ENCODE measurements at places on chromosomes 1 and 21. TPM values are rescaled to one million over a fixed set of nuclear protein-coding genes. Genes with fewer than 3 reads are reported as not detected.
A peak's percentile ranks its signal among the peaks of the same experiment; 100 is the strongest.

- H3K4me3 ChIP-seq = peak overlapping the region; percentile 87
- no peaks in the 10 kb centered on the region for H3K27me3 ChIP-seq
- peaks cover 56% of the 10 kb centered on the region for H3K4me1 ChIP-seq
- no peaks in the 10 kb centered on the region for H3K36me3 ChIP-seq
- peak; percentile 91 for DNase-seq
Measured at GRCh38 chr1:203629507-203630082, 3.0 kb downstream of the ATP2B4 start.

DNA sequence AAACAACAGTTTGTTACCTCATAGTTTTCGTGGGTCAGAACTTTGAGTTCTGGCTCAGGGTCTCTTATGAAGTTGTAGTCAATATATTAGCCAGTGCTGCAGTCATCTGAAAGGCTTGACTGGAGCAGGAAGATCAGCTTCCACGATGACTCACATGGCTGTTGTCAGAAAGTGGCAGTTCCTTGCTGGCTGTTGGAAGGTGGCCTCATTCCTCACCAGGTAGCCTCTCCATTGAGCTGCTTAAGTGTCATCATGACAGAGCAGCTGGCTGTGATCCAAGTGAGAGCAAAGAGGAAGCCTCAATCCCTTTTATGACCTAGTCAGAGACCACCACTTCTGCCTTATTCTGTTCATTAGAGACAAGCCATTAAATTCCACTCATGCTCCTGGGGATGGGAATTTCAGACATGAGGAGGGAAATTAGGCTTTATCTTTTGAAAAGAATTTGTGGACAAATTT, 5.6 kb downstream of the OSBPL9 start:
- H3K36me3 ChIP-seq = no peaks in the 10 kb centered on the region
- no peaks in the 10 kb centered on the region for H3K27me3 ChIP-seq

GRCh38 chr1:7646981-7647901, 123.9 kb upstream of the VAMP3 start:
- peak; percentile 84 for DNase-seq
- peaks cover 13% of the 10 kb centered on the region for H3K4me1 ChIP-seq
- peaks cover 4% of the 10 kb centered on the region for H3K27me3 ChIP-seq
- H3K36me3 ChIP-seq = no peaks in the 10 kb centered on the region

GRCh38 chr1:53305650-53306049, 22.2 kb downstream of the LRP8 start:
- no peak overlapping the region for H3K4me3 ChIP-seq
- H3K36me3 ChIP-seq = no peaks in the 10 kb centered on the region
- H3K27ac ChIP-seq = no peak overlapping the region
- DNase-seq = no peak

SLC45A1 gene
- total RNA-seq = 4.8 TPM

DNA sequence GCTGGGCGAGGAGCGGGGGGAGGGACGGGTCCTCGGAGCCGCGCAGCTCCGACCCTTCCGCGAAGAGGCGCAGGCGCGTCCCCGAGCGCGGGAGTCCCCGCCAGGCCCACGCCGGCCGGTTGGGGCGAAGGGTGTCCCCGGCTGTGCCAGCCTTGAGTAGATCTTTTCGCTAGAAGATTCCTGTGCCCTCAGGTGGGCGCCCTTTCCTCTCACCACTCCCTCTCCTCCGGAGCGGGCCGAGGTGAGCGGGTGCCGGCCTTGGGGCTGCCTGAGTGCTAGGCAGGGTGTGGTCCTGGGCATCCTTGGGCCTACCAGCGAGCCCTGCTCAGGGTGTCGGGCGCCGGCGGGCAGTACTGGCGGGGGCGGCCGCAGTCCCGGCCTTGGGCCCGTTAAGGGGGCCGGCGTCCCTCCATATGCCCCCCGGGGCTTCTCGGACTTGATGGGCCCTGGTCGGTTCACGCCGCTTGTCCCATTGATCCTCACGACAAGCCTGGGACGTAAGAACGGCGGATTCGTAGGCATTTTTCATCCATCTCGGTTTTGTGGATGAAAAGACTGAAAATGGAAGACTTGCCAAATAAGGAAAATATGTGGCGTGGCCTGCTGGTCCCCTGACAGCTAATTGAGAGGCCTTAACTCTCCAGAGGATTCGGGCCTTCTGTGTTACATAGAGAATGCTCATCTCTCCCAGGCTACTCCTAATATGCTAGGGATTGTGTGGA, 712 bp downstream of the DEGS1 start:
- H3K36me3 ChIP-seq = no peaks in the 10 kb centered on the region
- H3K4me1 ChIP-seq = no peaks in the 10 kb centered on the region
- peak overlapping the region; percentile 95 for H3K27ac ChIP-seq
